ENCODE measurements at places on chromosomes 2 and 18.

DNA sequence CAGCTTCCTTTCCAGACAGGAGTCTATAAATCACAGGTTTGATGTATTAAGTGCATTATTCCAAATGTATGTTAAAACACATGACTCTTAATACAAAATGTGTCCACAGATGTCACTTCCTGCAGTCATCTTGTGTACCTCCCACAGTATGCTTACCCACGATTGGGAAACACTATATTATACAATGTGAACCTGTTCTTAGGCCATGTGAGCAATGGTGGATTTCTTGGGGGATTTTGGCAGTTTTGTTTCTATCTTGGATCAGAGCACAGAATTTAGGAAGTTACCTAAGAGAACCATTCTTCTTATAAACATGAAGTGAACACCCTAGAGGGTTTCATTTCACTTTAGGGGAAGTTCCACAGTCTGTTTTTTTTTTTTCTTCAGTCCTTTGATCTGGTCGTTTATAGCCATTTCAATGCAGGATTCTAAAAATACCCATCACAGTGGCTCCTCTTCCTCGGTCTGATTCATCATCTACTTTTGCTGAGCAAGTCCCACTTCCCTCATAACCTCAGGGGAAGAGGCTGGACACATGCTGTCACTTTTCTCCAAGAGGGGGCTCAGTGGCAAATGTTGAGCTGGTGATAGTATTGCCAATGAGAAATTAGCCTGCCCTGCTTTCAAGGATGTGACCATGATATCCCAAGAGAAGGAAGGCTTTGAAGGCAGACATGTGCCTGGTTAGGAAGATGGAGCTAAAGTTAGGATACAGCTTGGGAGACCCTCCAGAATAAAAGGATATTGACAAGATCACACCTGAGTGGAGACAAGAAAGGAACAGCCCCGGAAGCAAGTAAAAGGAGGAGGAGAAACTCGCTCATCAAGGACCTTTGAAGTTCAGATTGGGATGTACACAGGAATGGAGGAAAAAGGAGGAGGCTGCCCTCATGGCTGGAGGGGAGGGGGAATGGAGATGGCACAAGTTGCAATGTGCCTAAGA is 22.6 kb downstream of the PLEK start:
- DNase-seq, result no peak

- DNase-seq, result no peak
Measured at GRCh38 chr2:42999391-42999841, 207.0 kb upstream of the HAAO start.

GRCh38 chr2:42076357-42077225 is 28.8 kb downstream of the PKDCC start:
- no peak for DNase-seq

GRCh38 chr2:211216221-211216620 is 659.8 kb downstream of the CPS1 start:
- no peak for DNase-seq

- no peak for DNase-seq
Measured at GRCh38 chr2:71596011-71596410, 142.7 kb downstream of the DYSF start.

DNA sequence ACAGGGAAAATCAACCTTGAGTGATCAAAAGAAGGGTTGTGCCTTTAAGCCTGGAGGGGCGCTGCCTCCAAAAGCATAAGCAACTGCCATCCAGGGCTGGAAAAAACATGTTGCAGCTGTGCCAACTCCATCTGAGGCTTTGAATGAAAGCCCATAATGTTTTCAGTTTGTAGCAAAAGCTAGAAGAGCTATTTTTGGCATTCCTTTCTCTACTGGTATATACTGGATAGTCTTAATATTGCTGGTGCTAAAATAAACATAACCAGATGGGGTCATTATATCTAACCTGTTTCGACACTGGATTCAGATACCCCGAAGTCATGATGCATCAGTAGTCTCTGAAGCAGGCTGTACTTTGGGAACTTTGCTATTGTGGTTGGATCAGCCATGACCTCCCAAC is 25.1 kb downstream of the ANXA4 start:
- DNase-seq, result no peak

GRCh38 chr2:150353376-150353775 is 134.1 kb downstream of the RND3 start:
- DNase-seq, result no peak

GRCh38 chr2:22998359-22998758 is 386.6 kb upstream of the KLHL29 start:
- DNase-seq, result no peak

GRCh38 chr2:63790906-63791305 is 50.8 kb upstream of the UGP2 start:
- no peak for DNase-seq

DNA sequence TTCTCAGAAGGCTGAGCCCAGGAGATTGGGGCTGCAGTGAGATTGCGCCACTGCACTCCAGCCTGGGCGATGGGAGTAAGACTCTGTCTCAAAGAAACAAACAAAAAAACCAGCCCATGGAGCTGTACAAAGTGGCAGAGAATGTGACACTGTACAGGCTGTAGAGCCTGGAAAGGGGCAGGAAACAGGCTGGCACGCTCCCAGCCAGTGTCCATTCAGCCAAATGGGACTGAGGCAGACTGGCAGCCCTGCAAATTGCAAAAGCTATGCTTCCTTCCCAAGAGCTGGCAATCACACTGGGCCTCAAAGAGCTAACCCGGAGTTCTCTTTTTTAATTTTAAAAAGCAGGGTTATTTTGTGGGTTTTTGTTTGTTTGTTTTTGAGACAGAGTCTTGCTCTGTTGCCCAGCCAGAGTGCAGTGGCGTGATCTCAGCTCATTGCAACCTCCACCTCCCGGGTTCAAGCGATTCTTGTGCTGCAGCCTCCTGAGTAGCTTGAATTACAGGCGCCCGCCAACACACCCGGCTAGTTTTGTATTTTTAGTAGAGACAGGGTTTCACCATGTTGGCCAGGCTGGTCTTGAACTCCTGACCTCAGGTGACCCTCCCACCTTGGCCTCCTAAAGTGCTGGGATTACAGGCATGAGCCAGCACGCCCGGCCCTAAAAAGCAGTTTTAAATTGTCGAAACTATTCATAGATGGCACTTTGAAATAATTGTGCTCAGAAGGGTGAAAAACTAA is 42.8 kb downstream of the SCRN3 start:
- DNase-seq, result no peak

DNA sequence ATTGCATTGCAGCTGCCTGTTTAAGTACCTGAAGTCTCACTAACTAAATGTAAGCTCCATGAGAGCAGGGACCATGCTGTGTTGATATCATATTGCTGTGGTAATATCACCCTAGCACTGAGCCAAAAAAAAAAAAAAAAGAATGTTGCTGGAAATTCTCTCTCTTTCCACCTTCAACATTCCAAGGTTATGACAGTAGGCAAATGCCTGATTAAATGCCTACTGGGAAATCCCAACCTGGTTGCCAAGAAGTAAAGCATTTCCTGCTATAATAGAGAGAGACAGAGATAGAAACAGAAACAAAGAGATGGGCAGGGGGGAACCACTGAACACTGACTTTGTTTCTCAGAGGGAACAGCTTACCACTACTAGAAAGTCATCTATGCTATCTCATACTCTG is 1604.2 kb downstream of the LRP1B start:
- DNase-seq, result no peak

- no peak for DNase-seq
Measured at GRCh38 chr2:35891528-35891927, 464.1 kb upstream of the CRIM1 start.

GRCh38 chr2:182933629-182934028 is 67.2 kb upstream of the FRZB start:
- DNase-seq, result no peak

GRCh38 chr2:64945973-64946768 is 43.0 kb upstream of the SLC1A4 start:
- peak; percentile 43 for DNase-seq

DNA sequence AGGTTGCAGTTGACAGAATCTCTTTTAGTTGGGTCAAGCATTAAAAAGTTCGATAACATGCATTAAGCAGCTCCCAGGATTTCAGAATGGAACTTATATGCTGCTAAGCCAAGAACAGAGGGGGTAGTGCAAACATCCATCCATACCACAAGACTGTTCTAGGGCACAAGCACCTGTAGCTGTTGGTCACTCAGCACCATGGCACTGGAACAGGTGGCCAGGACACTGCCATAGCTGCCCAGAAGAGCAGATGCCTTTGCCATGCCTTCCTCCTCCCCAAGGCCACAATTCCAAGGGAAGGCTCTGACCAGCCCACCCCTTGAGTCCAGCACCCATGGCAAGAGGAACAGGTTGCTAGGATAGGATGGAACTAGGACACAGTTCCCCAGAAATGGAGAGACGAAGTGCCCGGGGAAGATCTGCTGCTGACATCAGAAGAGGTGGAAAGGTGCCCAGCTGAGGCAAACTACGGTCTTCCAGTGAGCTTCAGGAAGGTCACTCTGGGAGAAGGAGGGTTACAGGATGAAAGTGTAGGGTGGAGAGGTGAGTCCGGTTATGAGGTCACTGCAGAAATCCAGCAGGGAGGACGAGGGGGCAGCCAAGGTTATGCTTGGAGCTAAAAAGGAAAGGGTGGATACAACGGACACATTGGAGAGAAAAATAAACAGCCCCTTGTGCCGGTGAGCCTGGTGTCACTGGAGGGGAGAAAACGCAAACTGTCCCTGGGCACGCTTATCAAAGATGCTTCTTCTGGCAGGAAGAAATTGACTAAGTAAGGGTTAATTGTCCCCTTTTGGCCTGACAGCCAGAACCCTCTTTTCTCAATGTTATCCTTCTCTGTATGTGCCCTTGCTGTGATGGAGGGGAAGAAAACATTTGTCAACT is 41.9 kb downstream of the C1QL2 start:
- DNase-seq, result no peak

DNA sequence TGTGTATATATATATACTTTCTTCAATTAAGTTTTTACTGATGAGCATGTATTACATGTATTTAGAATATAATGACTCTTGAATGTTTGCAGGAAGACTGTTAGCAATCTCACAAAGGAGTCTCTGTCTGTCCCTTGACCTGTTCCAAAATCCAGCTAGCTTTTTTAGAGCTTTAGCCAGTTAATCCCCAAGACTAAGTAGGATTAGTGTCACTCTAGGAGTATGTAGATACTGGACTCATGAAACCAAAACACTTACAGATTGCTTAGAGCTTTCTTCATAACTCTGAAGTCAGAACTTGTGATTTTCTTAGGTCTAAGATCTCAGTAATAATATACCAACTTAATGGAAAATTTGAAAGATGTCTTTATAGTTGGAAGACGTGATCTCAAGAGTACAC is 2.2 kb downstream of the UBXN4 start:
- DNase-seq, result no peak

- no peak for DNase-seq
Measured at GRCh38 chr2:57862153-57862552, 184.5 kb upstream of the VRK2 start.

GRCh38 chr18:78757014-78757413 is 222.6 kb upstream of the SALL3 start:
- DNase-seq, result no peak

DNA sequence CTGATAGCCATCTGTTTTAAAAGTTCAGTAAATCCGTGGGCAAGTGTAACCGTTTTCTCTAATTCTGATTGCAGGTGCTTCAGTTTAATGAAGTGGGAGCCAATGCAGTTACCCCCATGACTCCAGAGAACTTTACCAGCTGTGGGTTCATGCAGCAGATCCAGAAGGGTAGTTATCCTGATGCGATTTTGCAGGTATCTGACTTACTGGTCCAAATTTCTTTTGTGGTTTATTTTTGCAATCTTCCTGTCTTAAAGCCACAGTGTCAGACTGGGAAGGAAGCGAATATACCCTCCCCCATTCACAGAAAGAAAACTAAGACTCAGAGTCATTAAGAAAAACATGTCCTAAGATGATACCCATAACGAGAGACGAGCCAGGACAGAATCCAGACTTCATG is 7.7 kb downstream of the SERPINB2 start:
- no peak for DNase-seq

- no peak for DNase-seq
Measured at GRCh38 chr2:127624756-127625571, 21.0 kb upstream of the GPR17 start.

GRCh38 chr2:134131681-134132489 is 122.0 kb upstream of the MGAT5 start:
- DNase-seq, result no peak

DNA sequence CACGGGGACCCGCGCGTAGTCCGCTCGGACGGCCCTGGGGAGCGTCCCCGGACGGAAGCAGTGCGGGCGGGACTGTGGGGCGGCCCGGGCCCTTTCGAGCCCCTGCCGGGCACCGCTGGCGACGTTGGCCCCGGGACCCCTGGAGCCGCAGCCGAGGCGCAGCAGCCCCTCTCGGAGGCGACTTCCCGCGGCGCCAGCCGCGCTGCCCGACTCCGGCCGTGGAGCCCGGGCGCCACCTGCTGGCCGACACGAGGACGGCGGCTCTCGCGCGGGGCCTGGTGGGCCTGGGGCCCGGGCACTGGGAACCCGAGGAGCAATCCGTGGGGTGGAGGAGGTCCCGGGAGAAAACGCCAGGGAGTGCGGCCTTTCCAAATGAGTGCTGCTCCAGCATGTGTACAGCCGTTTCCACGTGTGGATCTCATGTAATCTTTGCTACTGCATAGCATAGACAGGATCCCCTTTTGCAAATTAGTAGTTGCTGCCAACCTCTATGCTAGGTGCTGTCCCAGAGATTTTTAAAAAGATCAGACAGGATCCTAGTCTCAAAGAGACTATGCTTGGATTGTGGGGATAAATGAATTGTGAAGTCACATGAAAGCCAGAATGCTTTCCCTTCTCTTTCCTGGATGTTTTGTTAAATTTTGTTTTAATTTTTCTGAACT is 4.0 kb downstream of the ID2 start:
- DNase-seq, result peak; percentile 88

- no peak for DNase-seq
Measured at GRCh38 chr18:48408727-48409590, at the start of gene ZBTB7C. TSS of gene ZBTB7C (minus strand) at chr18:48409383.

DNA sequence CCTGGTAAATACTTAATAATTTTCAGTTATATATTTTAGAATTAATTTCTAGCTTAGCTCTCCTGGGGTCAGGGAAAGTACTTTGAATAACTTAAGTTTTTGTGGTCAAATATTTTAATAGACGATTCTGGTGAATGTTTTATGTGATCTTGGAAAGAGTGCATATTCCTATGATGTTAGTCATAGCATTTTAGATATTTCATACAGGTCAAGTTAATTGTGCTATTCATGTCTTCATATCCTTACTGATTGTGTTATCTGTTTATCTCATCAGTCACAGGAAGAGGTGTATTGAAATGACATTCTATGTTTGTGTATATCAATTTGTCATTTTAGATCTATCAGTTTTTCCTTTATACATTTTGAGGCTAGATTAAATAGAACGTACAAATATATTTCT is 576.2 kb downstream of the CPS1 start:
- DNase-seq, result no peak

DNA sequence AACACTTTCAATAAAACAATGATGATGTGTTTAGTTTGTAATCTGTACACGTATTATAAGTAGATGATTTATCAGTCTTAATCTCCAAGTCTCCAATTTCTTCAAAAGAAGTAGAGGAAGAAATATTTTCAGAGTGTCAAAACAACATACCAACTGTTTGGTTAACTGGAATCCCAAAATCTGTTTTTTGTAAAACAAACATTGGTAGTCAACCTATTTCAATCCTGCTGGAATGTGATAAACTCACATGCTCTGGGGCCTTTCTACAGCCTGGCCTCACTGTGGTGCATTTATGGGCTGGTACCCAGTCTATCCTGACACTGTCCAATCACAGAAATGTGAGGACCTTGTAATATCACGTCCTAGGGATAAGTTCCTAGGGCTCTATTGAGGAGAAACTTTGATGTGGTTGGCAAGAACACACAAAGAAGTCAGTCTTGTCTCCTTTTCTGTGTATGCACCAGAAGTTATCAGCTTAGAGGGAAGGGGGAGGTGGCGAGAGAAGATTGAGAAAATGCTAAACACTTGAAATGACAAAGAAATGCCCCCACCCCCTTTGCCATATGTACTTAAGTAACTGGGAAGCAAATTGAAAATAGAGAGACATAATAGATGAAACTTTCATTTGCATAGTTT is 47.2 kb downstream of the PRKRA start:
- no peak for DNase-seq

All from effector memory CD8-positive, alpha-beta T cell (primary cell).